Thymus (tissue), 14 donors: ENCODE measurements at places on chromosomes 12 and 14.

DNA sequence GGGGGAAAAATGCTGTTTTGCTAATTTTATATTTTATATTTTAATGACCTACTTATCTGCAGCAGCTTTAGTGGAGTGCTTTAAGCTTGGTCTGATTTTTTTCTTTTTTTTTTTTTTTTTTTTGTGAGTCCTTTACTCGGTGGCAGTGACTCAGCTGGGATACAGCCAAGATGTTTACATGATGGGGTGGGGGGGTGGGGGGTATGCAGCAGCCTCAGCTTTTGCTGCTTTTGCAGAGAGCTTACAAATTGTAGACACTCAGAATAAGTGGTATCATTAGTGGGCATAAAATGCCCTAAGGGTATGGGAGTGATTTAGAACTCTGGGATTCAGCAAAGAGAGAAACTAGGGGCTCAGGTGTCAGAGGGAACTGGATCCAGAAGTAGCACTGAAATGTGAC is 38.2 kb upstream of the ARHGAP5 start:
- no peak for DNase-seq

- DNase-seq = no peak
Observed at GRCh38 chr12:22981711-22982110, 356.7 kb downstream of the ETNK1 start.

DNA sequence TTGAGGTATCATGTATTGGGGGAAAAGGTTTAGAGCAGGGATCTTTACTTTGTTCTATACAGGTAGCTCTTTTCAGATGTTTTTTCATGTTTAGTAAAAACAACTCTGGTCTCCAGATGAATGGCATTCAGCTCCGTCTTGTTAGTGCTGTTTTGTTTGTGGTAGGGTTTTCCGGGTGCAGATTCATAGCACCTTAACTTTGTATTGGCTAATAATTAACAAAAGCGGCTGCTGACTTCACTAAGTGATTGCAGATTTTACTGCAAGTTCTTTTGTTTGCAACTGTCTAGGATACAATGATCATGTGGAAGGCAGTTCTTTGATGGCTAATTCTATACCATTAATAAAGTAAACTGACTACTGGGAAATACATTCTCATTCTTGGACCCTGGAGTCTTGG is 32.2 kb upstream of the BHLHE41 start:
- DNase-seq = no peak

GRCh38 chr12:71945883-71946282 is 7.2 kb downstream of the TPH2 start:
- DNase-seq = no peak

GRCh38 chr14:81187832-81188522 is 32.8 kb downstream of the GTF2A1 start:
- DNase-seq = no peak

- DNase-seq = no peak
Observed at GRCh38 chr12:25252946-25253345, 2.2 kb upstream of the KRAS start.

DNA sequence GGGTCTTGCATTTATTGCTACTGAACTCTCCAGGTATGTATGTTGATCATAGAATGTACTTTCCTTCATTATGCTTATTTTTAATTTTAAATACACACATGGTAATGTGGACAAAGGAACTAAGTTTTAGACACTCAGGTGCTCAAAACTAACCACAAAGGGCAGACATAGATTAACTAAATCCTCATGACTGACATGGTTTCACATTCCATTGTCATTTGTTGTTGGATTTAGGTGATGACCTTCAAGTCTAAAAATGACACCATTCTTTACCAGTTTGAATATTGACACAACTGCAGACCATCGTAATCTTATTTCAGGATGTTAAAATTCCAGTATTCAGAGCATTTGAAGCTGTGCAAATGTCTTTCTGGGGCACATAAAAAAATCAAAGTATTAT is 128.4 kb downstream of the BBS10 start:
- DNase-seq = no peak

- DNase-seq = no peak
Observed at GRCh38 chr12:4997939-4998338, 45.7 kb upstream of the KCNA5 start.

GRCh38 chr14:23864861-23865260 is 88.7 kb upstream of the DHRS4 start:
- DNase-seq = no peak

- DNase-seq = no peak
Observed at GRCh38 chr12:52209321-52209720, 17.5 kb upstream of the KRT80 start.

GRCh38 chr12:39803151-39803550 is 183.5 kb upstream of the ABCD2 start:
- DNase-seq = no peak

GRCh38 chr12:103884316-103884715 is 43.3 kb upstream of the NT5DC3 start:
- peak; percentile 54 for DNase-seq

- DNase-seq = no peak
Observed at GRCh38 chr12:113402586-113403260, 964 bp downstream of the SDS start.

- no peak for DNase-seq
Observed at GRCh38 chr14:100138082-100138787, 21.2 kb downstream of the DEGS2 start.

- no peak for DNase-seq
Observed at GRCh38 chr14:26687301-26687837, 89.5 kb upstream of the NOVA1 start.

GRCh38 chr12:13701502-13701901 is 279.9 kb downstream of the GRIN2B start:
- no peak for DNase-seq

DNA sequence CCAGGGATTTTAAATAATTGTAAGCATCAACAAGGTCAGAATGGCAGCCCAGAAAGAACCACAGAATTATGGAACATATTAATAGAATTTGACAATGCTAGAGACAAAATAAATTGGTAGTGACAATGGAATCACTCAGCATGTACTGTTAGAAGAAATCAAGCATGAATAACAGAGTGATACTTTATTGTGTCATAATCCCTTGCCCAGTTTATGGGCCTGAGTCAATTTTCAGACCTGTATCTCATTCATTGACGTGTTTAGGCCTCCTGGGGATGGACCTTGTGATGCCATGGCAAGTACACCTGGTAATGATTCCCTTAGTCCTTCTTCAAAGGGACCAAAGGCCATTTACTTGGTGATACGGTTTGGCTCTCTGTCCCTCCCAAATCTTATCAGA is 12.8 kb upstream of the CCDC91 start:
- DNase-seq = no peak

DNA sequence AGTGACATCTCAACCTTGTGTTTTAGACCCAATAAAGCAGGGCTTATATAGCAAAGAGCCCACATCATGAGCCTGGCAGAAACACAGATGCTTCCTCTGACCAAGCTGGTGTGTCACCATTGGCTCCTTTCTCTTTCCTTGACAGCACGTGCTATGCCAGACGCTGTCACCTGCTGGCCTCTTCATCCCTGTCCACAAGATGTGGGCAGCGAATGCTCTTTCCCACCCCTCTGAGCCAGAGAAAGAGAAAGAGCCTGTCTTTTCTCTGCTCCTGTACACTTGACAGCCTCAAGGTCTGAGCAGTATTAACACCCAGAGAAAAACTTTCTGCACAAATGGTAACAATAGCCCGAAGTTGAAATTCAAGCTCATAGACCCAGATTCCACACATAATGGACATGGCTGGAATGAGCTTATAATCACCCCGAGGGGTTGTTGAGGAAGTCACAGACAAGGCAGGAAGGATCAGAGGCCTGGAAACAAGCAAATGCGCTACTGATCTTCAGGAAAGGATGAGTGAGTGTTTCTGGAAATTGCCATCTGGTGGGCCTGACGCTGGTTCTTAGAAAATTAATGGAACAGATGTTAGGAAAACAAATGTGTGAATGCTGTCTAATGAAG is 8.9 kb downstream of the TGFB3 start:
- no peak for DNase-seq

DNA sequence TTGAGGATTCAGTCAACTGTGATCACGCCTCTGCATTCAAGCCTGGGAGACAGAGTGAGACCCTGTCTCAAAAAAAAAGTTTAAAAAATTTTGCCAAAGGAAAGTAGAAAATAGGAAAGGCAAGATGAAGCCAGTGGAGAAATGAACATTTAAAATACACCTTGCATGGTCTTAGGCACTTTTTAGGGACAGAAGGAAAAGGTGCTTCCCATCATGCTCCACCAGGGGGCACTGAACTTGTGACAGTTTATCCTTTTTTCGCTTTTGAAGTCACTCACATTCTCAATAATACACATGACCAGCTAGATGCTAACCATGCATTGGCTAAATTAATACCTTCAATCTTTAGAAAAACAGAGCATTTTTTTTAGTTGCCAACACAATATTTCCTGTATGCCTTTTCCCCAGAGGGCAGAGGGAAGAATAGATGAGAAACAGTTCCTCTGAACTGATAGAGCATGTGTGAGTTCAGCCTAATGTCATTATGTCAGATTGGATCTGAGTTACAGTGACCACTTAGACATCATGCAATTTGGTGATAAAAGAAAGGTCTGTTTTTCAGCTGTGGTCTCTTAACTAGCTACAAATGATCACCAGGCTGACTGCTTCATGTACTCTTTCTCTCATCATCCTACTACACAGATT is 221.8 kb upstream of the SSTR1 start:
- DNase-seq = no peak

GRCh38 chr14:68246786-68247105 is 427.2 kb downstream of the RAD51B start:
- no peak for DNase-seq

DNA sequence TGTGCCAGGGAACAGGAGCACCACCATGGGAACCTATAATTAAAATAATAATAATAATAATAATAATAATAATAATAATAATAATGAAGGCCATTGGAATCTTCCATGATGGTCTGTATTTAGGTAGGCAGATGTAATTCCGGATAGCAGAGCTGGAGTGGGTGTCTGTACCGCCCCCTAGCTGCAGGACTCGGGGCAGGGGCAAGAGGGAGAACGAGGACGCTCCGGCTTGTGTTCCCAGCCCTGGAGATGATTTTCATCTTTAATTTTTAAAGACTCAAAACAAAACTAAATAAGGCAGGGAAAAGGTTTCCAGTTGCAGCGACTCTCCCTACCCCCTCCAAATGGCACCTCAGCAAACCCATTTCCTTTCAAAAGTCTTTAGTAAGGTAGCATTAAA is 501.1 kb downstream of the VRK1 start:
- DNase-seq = no peak

DNA sequence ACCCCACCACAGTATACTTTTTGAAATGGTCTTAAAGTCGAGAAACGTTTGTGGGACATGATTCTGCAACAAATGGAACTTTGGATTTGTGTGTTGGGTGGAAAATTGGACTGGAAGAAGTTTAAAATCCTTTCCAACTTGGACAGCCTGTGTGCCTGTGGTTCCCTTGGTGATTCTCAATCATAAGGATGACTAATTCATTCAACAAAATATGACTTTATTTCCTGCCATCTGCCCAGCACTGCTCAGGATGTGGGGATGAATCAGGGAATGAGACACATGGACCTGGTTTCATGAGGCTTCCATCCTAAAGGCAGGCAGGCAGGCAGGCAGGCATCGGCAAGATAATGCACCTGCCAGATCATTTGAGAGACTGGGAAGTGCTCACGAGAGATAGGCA is 57.3 kb upstream of the TMEM132D start:
- no peak for DNase-seq

- DNase-seq = no peak
Observed at GRCh38 chr12:69024413-69024812, 91.4 kb upstream of the CPM start.

GRCh38 chr12:99036566-99036965 is 391.5 kb downstream of the APAF1 start:
- no peak for DNase-seq

DNA sequence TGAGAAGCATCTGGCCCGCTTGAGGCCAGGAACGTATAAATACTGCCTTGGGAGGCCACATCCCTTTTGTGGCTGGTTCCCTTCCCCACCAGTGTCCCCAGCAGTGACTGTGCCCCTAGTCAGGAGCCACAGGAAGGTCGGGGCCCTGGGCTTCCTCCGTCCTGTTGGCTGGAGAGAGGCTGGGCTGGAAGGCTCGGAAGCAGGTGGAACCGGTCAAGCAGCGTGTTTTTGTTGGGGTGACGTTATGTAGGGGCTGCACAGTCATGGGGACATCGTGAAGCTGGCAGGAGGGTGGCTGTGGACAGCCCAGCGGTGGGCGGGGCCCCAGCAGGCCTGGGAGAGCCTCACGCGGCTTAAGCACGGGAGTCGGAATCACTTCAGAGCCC is 10.1 kb downstream of the XRCC3 start:
- DNase-seq = no peak

- DNase-seq = no peak
Observed at GRCh38 chr14:43591776-43592175, 915.3 kb downstream of the FSCB start.

DNA sequence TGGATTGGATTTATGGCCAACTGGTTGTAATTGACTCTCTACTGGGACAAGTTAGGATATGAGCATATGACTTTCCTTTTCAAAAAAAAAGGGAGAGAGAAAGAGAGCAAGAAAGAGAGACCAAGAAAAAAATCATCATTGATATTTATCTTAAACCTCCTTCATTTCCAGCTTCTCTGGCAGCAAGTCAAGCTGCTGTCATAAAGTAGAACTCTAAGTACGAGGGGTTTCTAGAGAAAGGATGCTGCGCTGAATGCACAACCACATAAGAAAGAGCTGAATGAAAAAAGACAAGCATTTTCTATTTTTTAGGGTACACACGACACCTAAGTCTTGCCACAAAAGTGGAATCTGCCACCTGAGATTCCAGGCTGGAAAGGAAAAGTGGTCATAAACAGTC is 182.6 kb downstream of the SLC25A21 start:
- no peak for DNase-seq

GRCh38 chr12:87280893-87281292 is 748.3 kb downstream of the C12orf50 start:
- DNase-seq = no peak

DNA sequence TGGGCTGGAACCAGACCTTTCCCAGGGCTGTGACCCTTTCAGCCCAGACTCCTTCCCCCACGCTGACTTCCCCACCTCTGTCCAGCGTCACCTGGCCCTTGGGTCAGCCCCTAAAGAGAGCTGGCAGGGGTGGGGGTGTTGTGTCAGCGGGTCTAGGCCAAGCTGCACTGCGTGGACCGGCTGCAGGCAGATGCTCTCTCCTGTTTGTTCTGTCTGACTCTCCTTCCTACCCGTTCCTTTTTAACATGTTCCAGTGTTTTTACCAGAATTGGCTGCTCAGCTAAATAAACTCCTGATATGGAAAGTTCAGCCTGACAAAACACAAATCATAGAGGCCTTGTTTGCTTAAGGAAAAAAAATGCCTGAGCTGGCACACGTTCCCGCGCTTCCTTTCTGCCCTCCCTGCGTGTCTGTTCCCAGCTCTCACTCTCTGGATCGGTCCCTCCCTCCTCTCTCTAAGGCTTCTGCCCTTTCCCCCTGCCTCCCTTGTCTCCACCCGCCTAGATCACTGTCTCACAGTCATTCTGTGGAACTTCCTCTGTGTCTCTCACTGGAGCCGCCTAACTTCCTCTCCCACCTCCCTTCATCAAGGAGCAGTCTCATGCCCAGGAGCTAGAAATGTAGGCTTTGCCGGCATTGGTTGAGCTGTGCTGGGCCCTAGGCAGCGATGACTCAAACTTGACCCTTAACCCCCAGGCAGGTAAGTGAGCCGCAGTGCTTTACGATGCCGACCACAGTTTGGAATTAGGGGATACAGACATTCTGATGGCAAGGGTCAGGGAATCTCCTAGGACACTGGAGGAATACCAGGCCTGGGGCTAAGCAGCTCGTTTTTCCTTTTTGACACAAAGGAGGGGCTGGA is 15.5 kb upstream of the MLXIP start:
- DNase-seq = no peak

GRCh38 chr12:92389466-92389865 is 243.8 kb upstream of the BTG1 start:
- DNase-seq = no peak
